Hippocampal formation (tissue), 2 donors: ENCODE measurements at places on chromosomes 11 and 22.
A peak's percentile ranks its signal among the peaks of the same experiment; 100 is the strongest.

DNA sequence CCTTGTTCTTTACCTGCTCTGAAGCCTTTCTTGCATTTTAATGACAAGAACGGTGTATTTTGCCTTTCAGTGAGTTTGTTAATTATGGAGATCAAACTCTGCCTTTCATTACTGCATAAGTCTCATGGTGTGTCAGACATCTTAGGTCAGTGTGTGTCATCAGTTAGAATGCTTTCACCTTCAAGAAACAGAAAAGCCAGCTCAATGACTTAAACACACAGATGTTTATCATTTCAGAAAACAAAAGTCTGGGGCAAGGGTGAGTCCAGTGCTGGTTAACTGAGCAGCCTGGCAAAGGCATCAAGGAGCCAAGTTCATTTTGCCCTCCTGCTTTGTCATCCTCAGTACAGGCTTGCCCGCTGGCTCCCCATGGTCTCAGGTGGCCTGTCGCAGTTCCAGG, 54.5 kb downstream of the PACS1 start:
- no peak for DNase-seq

GRCh38 chr11:11979488-11980117, 28.8 kb downstream of the DKK3 start:
- DNase-seq: no peak

DNA sequence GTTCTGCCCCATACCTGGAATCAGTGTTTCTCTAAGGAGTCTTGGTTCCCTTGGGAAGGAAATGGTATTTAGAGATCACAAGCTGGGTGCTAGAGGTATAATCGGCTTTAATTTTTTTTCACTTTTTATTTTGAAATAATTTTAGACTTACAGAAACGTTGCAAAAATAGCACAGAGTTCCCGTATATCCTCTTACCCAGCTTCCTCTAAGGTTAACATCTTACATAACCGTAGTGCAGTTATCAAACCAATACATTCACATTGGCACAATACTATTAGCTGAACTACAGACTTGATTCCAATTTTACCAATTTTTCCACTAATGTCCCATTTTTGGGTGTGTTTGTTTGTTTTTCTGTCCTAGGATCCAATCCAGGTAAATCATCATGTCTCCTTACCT, 63.8 kb downstream of the RBX1 start:
- no peak for DNase-seq

DNA sequence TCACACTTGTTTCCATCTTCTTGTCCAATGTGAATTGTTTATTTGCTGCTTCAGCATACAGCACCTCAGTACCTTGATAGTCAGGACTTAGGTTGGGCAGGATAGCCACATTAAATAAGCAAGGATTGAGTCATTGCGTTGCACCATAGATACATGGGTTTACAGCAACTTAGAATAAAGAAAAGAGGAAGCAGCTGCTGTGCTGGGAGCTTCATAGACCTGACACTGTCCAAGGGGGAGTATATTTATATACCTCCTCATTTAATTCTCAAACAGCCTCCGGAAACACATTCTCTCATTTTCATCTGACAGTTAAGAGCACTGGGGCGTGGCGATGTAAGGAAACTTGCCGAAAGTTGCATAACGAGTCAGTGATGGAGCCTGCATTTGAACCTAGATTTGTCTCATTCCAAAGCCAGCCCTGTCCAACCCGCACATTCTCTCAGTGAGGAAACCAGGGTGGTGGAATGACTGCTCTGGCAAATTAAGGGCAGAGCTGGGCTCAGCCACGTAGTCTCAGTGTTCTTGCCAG, 42.2 kb downstream of the UBASH3B start:
- no peak for DNase-seq

DNA sequence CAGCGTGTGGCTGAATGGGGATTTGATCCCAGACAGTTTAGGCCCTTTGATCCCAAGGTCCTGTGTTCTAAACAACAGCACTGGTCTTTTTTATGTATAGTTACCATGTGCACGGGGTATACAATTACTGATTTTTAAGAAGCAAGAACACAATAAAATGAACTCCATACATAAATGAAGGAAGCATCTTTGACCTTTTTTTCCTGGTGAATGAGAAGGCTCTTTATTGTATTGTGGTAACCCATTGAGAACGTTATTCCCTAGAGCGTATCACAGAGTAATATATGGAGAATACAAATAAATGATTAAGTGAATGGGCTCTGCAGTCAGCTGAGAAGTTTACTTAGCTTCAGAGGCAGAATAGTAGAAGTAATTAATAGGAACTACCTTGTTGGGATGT, 563.6 kb downstream of the NTM start:
- no peak for DNase-seq

DNA sequence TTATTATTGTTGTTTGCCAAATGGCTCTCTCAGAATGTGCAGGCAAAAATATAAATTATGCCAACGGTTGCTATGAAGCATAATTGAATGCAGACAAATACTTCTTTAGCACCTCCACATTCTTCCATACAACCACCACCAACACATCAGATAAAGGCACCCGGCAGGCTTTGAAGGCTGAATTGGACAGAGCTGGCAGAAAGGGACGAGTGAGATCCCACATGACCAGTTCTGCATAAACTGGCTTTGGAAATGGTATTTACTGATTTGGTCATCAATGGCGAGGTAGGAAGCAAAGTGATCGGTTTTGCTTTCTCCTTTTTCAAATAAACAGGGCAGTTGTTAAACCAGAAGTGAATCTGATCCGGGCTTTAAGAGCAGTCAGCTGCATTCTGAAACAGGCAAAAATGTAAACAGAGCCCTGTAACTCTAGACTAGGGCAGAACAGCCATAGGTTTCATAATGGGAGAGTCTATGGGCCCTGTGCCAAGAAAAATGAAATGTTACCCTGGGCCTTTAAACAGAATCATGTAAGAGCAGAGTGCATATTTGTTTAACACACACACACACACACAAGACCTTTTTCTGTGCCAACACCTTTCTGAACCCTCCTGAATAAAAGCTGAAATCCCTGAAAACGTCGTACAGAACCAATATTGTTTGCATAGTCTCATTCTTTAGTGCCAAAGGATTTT, 97.7 kb downstream of the MPPED2 start:
- DNase-seq: no peak

- no peak for DNase-seq
These were observed 276.9 kb downstream of the FAM76B start for GRCh38 chr11:95512682-95513081.

GRCh38 chr11:99682646-99683045, 661.9 kb downstream of the CNTN5 start:
- no peak for DNase-seq

DNA sequence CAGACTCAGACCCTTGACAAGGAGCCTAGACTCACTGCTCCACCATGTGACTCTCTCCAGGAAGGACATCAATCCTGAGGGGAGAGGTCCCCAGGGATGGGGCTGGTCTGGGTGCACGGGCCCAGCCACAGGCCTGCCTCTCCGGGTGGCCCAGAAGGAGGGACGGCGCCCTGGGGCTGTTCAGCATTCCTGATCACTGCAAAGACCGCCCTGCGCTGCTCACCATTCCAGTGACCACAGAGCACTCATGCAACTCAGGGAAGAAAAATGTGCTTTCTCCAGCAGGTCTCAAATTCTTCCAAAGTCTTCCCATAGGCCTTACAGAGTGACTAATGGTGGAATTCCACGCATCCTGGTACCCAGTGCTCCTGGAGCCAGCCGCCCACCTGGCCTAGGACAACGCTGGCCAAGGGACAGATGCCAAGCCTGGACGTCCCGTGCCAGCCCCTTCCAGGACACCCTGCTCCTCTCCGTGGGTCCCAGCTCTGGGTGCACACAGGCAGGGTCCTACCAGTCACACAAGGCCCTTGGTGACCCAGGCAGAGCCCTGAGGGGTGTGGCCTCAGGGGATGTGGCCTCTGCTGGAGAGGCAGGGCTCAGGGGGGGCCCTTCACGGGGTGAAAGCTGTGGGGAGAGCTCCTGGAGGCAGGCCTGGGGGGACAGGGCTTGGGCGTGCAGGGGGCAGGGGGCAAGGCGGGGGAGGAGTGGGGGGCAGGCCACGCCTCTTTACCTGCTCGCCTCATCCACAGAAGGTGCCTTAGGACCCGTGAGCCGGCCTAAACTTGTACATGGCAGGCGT, 178.8 kb downstream of the IGLL1 start:
- no peak for DNase-seq

DNA sequence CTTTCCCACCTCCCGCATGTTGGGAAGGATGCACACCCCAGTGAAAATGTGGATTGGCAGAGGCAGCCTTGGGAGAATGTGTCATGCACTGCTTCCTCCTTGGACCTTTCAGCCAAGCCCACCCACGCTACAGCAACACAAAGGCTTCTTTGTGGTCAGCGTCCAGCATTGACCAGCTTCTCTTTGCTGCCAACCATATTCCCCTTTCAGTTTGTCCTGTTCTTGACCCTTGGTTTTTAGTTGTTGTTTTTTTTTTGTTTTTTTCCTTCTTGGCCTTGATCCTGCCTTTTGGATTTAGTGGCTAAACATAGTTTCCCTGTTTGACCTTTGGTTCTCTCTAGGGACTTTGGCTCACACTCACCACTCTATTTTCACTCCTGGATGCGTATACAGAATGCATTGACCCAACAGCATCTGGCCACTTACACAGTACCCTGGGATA, 573.6 kb downstream of the INSC start:
- no peak for DNase-seq

- DNase-seq: peak; percentile 48
These were observed 21.8 kb downstream of the NF2 start for GRCh38 chr22:29625090-29625825.

- no peak for DNase-seq
These were observed 599 bp downstream of the TIMM10B start for GRCh38 chr11:6481924-6482275.

DNA sequence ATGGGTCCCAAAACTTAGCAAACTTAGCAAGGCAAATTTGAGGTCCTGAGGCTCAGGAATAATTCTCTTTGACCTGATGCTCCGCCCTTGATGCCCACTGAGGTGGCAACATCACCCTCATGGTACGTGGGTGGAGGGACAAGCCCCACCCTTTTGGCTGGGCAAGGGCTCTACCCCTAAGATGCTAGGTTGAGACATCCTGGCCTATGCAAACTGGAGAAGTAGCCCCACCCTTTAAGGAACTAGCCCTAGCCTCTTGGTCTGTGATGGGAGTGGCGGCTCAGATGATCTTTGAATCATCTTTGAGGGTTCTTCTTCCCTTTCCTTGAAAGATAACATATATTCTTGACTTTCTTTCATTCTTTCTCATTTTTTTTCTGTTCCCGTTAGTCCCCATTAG, 32.9 kb downstream of the CABIN1 start:
- no peak for DNase-seq

DNA sequence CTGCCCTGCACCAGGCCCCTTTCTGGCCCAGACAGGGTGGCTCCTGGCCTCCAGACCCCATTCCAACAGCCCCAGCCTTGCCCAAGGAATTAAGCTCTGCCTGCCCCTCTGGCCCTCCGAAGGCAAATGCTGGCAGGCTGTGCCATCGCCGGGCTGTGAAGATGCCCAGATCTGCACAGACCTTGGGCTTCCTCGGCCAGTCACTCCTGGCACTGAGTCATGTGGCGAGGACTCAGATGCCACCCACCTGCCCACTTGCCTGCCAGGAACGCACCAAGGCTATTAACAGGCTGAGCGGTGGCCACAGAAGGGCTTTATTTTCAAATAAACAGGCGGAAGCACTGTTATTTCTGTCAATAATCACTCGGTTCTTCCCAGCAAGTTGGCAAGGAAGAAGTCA, 50.3 kb upstream of the TTLL12 start:
- DNase-seq: no peak
